Breast epithelium (tissue), 4 donors: ENCODE measurements at places on chromosomes 7 and 10.

GRCh38 chr7:102469351-102469971 lies 4.7 kb downstream of the LRWD1 start:
- H3K4me3 ChIP-seq: no peak overlapping the region
- H3K27me3 ChIP-seq: no peaks in the 10 kb centered on the region
- no peak overlapping the region for H3K27ac ChIP-seq

- no peaks in the 10 kb centered on the region for H3K4me1 ChIP-seq
- no peak for DNase-seq
- H3K27me3 ChIP-seq: no peaks in the 10 kb centered on the region
- H3K27ac ChIP-seq: no peak overlapping the region
Measured at GRCh38 chr10:19731560-19731959, 84.7 kb upstream of the PLXDC2 start.

GRCh38 chr10:103049237-103049636 lies 131.1 kb downstream of the CNNM2 start:
- no peak overlapping the region for H3K27ac ChIP-seq
- no peaks in the 10 kb centered on the region for H3K27me3 ChIP-seq
- H3K36me3 ChIP-seq: no peaks in the 10 kb centered on the region
- H3K4me3 ChIP-seq: no peak overlapping the region
- no peak for DNase-seq
- H3K4me1 ChIP-seq: no peaks in the 10 kb centered on the region

- DNase-seq: no peak
- H3K36me3 ChIP-seq: no peaks in the 10 kb centered on the region
- no peak overlapping the region for H3K27ac ChIP-seq
- H3K4me3 ChIP-seq: no peak overlapping the region
- H3K27me3 ChIP-seq: no peaks in the 10 kb centered on the region
Measured at GRCh38 chr7:108286290-108286904, 156.2 kb upstream of the LAMB4 start.

DNA sequence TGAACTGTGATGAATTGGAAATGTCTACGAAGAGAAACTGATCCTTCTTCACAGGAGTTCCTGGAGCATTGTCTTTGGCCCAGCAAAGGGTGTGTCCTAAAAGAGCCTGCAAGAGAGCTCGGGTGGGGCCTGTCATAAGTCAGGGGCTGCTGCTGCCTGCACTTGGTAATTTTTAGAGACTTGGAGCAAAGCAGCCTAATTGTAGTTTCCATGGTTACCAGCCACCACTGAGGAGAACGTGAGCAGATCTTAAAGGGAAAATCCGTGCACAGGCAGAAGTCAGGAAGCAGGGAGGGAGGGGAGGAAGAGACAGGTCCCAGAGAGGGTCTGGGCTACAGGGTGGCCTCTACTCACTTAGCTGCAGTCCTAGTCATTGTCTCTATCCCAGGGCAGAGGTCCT lies 463.6 kb downstream of the PLXNA4 start:
- H3K27me3 ChIP-seq: no peaks in the 10 kb centered on the region
- DNase-seq: no peak
- H3K27ac ChIP-seq: no peak overlapping the region

DNA sequence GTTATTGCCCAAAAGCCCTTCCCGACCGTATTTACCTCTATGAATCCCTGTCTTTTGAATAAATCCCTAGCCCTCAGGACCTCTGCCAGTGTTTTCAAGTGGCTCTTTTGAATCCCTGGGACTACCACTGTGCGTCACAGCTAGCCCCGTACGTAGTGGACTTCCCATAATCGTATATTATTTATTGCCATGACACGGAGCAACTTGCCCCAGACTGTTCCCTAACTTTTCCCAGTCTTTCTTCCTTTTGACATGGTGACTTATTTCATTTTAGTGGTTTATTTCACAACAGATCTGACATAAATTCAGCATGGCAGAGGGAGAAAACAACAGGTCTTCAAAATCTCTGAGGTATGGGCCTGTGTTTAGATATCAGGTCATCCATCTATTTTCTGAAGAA lies 318.6 kb upstream of the KLF6 start:
- DNase-seq: no peak
- H3K36me3 ChIP-seq: no peaks in the 10 kb centered on the region
- H3K4me3 ChIP-seq: no peak overlapping the region
- no peaks in the 10 kb centered on the region for H3K4me1 ChIP-seq

- DNase-seq: no peak
- H3K27ac ChIP-seq: no peak overlapping the region
- H3K4me3 ChIP-seq: no peak overlapping the region
- H3K4me1 ChIP-seq: no peaks in the 10 kb centered on the region
Measured at GRCh38 chr10:130560116-130560515, 423.9 kb downstream of the GLRX3 start.

DNA sequence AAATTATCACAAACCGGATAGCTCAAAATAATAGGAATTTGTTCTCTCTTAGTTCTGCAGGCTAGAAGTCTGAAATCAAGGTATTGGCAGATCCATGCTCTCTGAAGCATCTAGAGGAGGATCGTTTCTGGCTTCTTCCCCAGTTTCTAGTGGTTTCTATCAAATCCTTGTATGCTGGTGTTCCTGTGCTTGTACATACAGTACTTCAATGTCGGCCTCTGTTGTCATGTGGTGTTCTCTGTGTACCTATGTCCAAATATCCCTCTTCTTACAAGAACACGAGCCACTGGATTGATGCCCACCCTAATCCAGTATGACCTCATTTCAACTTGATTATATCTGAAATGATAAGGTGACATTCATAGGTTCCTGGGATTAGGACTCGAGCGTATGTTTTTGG lies 9.8 kb upstream of the TAX1BP1 start:
- no peak overlapping the region for H3K4me3 ChIP-seq
- H3K4me1 ChIP-seq: no peaks in the 10 kb centered on the region
- DNase-seq: no peak
- H3K36me3 ChIP-seq: no peaks in the 10 kb centered on the region
- H3K27me3 ChIP-seq: no peaks in the 10 kb centered on the region
- no peak overlapping the region for H3K27ac ChIP-seq

- H3K4me1 ChIP-seq: no peaks in the 10 kb centered on the region
- no peak for DNase-seq
- H3K4me3 ChIP-seq: no peak overlapping the region
- H3K27me3 ChIP-seq: no peaks in the 10 kb centered on the region
- no peaks in the 10 kb centered on the region for H3K36me3 ChIP-seq
Measured at GRCh38 chr10:72375173-72375572, 20.5 kb upstream of the DNAJB12 start.

GRCh38 chr7:123177442-123177841 lies 22.3 kb downstream of the SLC13A1 start:
- H3K36me3 ChIP-seq: no peaks in the 10 kb centered on the region
- no peak overlapping the region for H3K27ac ChIP-seq
- H3K4me3 ChIP-seq: no peak overlapping the region
- no peak for DNase-seq
- H3K4me1 ChIP-seq: no peaks in the 10 kb centered on the region
- H3K27me3 ChIP-seq: no peaks in the 10 kb centered on the region
